ENCODE measurements at places on chromosomes 1 and 21.

GRCh38 chr1:191674626-191675179 is 483.6 kb upstream of the RGS18 start:
- no peak for DNase-seq

DNA sequence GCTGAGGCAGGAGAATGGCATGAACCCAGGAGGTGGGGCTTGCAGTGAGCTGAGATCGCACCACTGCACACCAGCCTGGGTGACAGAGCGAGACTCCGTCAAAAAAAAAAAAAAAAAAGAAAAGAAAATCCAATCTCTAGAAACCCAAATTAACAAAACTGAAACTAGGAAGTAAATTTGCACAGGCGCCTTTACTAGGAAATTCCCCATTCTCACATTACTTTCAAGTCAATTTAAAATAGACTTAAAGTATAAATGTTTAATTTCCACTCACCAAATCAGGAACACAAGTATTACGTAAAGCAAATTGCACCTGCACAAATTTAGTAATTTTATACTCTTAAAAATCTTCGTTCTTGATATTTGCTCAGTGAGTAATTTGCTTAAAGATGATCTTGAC is 67.8 kb upstream of the BCAR3 start:
- DNase-seq: no peak

- no peak for DNase-seq
These were observed 2.9 kb downstream of the C2CD2 start for GRCh38 chr21:41950941-41951351.

DNA sequence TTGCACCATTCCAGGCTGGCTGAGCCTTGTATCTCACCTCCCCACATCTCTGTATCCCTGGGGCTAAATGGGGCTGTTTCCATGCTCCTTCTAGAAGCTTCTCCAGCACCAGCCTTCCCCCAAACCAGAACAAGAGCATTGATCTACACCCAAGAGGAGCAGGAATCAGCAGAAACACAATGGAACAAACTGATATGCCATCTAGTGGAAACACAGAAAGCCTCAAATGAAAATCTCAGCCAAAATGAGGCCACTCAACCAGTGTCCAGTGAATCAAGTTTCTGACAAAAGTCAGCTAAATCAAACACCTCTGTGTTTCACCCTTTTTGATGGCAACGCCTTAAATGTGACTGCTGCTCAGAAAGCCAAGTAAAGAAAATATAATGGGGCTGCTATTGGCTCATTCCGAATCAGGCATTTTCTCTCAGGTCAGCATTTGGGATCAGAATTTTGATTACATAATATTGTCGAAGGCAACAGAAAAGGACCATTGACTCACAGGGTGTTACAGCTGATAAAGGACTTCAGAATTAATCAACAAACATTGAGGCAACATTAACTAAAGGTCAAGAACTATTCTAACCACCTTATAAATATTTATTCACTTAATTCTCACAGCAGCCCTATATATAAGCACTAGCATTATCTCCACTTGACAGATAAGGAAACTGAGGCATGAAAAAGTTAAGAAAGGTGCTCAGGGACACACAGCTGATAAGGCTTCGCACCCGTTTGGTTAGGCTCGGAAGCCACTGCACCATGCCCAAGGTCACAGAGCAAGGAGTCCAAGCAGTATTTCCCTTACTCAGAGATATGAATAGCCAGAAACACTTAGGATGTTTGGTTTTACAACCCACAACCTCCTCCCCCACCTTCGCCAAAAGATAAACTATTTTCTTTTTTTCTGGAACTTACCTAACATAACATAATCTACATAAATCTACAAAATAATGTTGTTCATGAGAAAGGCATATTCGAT is 85.8 kb upstream of the KCNJ15 start:
- DNase-seq: no peak

- DNase-seq: no peak
These were observed 93.5 kb downstream of the TRABD2B start for GRCh38 chr1:47903723-47904122.
